ENCODE measurements at places on chromosomes 5 and 9. TPM values are rescaled to one million over a fixed set of nuclear protein-coding genes. Genes with fewer than 3 reads are reported as not detected.

Gene CCNI2
- not detected for total RNA-seq

DNA sequence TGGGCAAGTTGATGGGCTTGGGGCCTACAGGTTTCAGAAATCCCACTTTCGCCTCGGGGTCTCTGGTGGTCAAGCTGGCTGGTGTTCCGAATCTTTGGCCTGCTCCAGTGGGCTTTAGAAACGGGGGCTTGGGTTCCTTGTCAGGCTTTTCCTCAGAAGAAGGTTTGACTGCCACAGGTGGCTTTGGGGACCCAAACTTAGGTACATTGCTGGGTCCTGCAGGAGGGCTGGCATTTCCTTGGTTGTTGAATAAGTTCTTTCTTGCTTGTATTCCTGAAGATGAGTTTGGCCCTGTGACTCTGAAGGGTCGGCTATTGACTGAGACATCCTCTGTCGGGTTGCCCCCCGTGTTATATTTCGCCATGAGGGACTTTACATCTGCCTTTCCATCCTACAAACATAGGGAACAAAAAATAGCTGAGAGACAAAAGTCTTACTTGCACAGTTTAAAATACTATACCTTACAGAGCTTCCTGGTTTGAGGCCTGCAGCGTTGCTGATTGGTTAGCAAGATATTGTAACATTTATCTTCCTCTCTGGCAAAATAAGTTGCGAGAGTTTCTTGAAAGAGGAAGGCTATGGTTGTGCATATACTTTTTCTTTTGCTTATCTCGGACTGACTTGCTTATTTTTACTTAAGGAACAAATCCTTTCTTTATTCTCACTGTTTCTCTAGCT lies 16.6 kb downstream of the FYB1 start:
- DNase-seq, result no peak

Gene FST
- total RNA-seq, result 507 TPM

- no peak for DNase-seq
Measured at GRCh38 chr9:83569326-83569725, 31.1 kb upstream of the FRMD3 start.

GRCh38 chr5:55712023-55712859 lies at the start of gene SLC38A9:
Gene SLC38A9 (minus strand): TSS chr5:55712324. CDS start chr5:55697958, 14,366 bp downstream.
- DNase-seq, result peak; percentile 91

DNA sequence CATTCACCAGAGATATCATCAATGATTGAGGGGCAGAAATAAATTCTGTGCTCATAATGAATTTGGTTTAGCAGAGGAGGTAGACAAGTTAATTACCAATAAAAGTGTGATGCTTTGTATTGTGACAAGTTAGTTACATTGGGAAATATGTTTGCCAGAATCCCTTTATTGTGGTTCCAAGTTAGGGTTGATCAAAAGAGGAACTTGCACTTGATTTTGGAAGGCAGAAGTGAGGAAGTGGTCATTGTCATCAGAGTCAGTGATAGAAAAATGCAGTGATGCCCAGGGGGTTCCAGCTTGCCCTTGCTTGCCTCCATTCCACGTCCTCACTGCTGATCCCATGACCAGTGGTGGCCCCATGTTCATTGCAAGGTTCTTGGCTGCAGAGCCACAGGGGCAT lies 69.7 kb downstream of the SVEP1 start:
- DNase-seq, result no peak

DNA sequence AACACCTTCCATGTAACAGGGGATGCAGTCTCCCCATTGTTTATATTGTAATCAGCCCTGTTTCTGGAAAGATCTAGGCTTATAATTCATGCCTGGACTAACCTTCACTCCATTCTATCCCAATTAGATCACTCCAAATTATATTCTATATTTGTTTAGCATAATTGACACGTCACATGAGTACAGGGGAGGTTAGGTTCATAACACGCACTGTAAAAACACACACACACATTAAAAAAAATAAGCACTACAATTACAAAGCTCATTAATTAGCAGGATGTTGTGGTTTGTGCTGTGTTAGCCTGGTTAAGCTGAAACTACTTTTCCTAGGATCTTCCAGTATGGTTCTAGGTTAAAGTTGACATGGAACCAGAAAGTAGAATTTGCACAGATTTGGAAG lies 126.0 kb downstream of the MLLT3 start:
- DNase-seq, result no peak

DNA sequence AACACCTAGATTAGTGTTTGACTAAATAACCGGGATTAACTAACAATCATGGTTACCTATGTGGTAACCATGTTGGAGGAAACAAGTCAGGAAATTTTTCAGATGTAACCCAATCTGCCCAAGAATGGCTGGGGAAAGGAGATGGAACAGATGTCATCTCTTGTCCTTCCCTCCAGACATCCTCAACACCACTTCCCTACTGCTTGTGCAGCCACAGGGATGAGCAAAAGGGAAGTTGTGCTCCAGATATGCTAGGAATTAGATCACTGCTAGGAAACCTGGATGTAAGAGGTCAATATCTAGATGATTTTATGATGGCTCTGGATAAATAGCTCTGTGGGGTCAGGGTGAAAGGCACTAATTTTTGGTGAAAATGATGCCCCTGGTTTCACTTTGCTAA lies 61.3 kb upstream of the ELL2 start:
- no peak for DNase-seq

DNA sequence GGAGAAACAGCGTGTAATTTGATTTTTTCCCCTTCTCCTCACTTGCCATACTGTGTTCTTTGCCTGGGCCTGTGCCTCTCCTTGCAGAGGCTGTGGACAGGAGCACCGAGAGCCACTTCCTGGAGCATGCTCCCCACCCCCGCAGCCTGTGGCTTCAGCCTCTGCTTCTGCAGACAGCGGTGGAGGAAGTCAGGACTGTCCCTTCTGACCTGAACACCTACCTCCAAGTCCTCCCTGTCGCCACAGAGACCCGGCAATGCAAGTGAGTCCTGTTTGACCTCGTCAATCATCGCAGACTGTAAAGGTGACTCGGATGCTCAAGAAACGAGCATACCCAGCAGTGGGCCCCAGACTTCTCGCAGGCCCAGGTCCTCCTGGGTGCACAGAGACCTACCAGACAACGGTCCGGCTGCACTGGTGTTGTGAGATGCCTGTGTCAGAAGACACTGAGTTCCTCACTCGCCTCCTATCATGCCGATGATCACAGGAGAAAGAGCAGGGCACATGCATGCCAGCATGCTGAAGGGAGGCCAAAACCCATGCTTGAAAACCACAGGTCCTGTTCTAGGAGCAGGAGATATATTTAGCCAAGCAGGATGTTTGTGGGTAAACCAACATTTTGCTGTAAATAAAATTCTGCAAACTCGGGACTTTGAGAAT lies 198.8 kb downstream of the AUH start:
- no peak for DNase-seq

- no peak for DNase-seq
Measured at GRCh38 chr5:60526336-60526875, 173.6 kb downstream of the DEPDC1B start.

- DNase-seq, result no peak
Measured at GRCh38 chr5:151212406-151212798, 11.5 kb downstream of the CCDC69 start.

Gene DDX4
- not detected for total RNA-seq

Gene HRH2
- not detected for total RNA-seq

DNA sequence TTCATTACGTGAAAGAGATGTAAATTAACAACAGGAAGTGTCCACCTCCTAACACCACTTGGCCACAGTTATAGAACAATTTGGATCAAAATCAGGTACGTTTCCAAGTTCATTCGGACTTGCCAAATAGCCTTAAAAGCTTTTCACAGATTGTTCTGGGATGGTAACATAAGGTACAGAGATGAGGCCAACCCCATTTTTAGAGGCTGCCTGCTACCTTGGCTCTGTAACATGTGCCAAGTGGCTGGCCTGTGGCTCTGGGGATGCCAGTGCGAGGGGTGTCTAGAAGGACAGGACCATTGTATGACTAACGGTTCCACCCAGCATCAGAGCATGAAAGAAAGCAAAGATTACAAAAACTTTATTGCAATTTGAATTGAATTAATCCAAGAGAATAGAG lies 91.0 kb downstream of the LHFPL2 start:
- no peak for DNase-seq

DNA sequence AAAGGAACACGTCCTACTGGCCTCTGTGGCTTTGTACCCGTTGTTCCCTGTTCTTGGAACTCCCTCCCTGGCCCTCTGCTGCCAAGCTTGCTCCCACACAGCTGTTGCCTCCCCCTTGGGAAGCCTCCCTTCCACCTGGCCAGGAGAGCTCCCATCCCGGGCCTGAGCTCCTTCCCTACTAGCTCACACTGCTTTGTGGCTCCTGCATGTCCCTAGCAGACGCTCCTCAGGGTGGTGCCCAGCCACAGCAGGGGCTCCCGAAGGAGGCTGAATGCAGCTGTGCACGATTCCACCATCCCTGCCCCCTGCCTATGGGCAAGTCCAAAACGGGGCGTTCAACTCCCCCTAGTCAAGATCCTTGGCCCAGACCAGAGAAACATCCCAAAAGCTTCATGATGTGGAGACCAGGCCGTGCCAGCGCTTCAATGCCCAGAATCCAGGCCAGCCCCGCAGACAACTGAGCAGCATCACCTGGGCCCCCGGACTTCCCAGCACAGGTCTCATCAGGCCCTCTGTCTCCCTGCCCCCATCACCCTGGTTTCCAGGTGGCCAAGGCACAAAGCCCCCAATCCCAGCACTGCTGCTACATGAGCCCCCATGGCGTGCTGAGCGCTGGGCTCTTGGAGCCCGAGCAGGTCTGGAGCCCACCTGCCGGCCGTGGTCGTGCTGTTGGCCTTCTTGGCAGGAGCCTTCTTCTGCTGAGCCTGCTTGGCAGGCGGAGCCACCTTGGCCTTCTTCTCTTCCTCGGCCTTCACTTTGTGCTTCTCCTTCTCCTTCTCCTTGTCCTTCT lies 14.3 kb downstream of the BRD3OS start:
- DNase-seq, result no peak

Gene TUSC1
- total RNA-seq, result 13.8 TPM

GRCh38 chr9:34591917-34592866 lies 2.7 kb upstream of the CNTFR start:
- DNase-seq, result no peak

DNA sequence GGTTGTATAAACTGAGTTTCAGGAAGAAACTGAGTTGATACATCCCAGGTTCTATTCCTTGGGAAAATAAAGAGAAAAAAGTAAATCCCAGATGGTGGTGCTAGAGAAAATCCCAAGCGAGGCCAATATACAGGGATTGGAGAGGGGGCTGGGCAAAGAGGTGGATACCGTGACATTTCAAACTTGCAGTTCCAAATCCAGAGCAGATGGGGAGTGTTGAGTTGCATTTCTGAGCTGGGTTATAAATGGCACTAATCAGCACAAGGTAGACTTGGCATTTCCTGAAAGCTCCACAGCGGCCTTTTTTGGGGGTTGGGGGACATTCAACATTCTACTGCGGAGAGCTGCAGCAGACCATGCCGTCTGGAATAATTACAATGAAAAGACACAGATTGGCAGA lies 224.4 kb downstream of the NXNL2 start:
- DNase-seq, result no peak

DNA sequence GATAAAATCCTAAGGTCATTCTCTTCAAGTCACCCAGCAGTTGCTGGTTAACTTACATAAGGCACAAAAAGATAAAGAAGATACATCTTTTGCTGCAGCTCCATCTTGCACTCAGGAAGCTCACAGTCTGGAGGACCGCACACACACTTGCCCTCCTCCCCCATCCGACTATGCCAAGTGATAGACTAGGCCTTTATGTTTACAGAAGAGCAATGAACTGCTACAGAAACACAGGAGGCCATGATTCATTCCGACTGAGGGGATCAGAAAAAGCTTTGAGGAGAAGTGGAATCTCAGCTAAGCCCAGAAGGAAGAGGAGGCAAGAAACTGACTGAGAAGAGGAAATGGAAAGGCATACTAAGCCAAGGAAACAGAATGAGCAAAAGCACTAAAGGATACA lies 17.4 kb downstream of the NRG2 start:
- no peak for DNase-seq

Gene MELK
- 10.8 TPM for total RNA-seq

Gene C5orf34
- 6.1 TPM for total RNA-seq

Gene ARHGEF37
- total RNA-seq, result 6.9 TPM

Gene SARDH
- total RNA-seq, result 0.21 TPM

Gene DBH
- not detected for total RNA-seq

DNA sequence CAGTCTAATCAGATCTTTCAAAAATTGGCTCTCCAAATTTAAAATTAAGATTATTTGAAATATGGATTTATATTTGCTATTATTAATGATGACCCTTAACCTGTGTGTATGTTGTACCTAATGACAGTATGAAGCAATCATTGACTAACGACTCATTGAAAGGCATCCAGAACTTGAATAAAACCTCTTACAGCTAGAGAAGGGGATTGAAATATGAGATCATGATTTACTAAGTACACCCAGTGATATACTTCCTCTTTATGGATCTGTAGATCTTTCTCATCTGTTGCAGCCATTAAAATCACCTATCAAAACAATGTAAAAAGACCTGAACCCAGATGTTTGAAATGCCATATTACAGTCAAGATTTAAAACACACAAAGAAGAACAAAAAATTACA lies 126.5 kb downstream of the RPS23 start:
- DNase-seq, result peak; percentile 3

Gene SLC1A1
- total RNA-seq, result 1.1 TPM

Gene SLC36A2
- not detected for total RNA-seq

DNA sequence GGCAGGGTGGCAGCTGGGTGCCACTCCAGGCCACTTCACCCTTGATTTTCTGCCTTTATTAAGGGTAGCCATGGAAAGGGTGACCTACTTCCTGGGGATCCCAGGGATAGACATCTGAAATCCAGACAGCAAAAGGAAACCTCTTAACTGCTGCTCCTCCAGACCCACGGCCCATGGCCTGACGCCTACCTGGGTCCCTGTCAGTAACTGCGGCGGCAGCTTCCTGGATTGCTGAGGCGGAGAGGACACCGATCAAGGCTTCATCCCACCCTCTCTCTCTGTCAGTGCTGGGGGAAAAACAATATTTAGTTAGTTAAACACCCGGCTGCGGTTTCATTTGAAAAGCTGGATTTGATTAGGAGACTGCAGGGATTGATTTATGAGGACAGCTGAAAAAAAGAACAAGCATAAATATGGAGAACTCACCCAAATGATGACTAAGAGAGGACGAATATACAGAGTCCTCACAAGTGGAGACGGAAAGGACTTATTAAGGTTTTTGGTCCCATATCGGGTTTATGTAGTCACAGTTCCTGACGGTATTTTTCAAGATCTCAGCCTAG lies 158.7 kb upstream of the KLF4 start:
- no peak for DNase-seq

Gene PTPA
- 98.0 TPM for total RNA-seq

Gene ELOVL7
- 17.8 TPM for total RNA-seq

DNA sequence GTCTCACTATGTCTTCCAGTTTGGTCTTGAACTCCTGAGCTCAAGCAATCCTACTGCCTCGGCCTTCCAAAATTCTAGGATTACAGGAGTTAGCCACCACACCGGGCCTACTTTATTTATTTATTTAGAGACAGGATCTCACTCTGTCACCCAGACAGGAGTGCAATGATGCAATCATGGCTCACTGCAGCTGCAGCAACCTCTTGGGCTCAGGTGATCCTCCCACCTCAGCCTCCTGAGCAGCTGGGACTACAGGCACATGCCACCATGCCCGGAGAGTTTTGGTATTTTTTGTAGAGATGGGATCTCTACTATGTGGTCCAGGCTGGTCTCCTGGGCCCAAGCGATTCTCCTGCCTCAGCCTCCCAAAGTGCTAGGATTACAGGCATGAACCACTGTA lies 32.8 kb downstream of the PHAX start:
- no peak for DNase-seq

GRCh38 chr9:3181049-3181953 lies 337.4 kb upstream of the PUM3 start:
- DNase-seq, result peak; percentile 60

Gene PCDHGA4
- total RNA-seq, result 1.0 TPM

Gene SHOC1
- total RNA-seq, result under 0.01 TPM

Measured in mammary epithelial cell (primary cell).